Foreskin melanocyte (primary cell): ENCODE measurements at places on chromosomes 6 and 20.

DNA sequence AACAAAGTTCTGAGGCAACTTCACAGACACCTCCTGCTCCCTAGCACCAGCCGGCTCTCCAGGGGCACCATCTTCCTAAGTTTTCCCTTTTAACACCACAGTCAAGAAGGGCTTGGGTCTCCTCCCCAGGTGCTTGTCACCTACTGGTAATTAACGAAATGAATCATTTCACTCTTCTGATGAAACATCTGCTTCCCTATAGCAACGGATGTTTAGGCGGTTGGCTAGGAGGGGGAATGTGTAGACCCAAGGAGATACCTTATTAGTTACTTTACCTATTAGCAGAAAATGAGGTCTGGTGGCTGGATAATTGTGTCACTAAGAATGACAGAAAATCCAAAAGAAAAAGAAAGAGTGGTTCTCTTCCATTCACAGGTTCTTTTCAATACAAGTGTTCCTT lies 46.3 kb upstream of the FABP7 start:
- no peak for DNase-seq

DNA sequence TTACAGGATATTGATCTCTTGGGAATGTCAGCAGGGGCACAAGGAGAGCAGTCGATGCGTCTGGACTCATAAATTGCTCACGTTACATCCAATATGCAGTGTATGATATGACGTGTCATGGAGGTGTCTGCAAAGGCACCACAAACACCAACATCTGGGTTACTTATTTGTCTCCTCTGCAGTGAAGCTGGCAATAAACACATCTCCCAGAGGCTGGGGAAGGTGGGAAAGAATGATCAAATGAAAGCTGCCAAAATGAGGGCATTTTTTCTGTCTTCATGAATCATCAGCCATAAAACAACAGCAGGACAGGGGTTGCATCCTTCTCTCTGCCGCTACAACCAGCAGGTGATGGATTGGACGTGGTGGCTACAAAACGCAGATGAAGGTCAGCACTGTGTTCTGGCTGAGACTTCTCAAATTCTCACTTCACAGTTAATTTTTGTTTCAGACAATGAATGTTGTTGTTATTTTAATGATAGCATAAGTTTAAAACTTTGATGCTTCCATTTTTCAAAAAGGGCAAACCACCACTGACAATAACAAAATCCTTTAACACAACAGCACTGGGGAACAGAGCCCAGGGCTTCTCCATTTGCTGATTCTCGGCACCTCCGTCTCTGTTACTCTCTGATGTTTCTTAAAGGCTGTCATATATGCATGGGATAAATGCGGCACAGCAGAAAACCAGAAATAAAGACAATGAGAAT lies 47.5 kb downstream of the ERMARD start:
- DNase-seq = no peak

DNA sequence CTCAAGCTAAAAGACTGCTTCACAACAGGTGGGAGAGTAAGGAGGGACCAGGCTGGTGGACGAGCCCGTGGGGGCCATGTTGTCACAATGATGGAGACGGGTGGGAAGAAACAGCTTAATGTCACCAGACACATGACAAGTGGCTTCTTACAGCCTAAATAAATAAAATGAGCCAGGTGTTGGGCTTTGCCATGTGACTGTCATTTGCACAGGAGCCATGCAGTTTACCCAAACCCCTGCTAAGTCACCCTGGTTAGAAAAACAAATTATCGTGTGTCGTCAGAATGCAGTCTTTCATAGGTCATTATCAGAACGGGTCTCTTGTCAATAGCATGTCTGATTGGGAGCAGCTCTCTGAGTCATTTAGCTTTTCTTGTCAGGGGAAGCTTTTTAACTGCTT lies 18.5 kb downstream of the BTBD3 start:
- no peak for DNase-seq

DNA sequence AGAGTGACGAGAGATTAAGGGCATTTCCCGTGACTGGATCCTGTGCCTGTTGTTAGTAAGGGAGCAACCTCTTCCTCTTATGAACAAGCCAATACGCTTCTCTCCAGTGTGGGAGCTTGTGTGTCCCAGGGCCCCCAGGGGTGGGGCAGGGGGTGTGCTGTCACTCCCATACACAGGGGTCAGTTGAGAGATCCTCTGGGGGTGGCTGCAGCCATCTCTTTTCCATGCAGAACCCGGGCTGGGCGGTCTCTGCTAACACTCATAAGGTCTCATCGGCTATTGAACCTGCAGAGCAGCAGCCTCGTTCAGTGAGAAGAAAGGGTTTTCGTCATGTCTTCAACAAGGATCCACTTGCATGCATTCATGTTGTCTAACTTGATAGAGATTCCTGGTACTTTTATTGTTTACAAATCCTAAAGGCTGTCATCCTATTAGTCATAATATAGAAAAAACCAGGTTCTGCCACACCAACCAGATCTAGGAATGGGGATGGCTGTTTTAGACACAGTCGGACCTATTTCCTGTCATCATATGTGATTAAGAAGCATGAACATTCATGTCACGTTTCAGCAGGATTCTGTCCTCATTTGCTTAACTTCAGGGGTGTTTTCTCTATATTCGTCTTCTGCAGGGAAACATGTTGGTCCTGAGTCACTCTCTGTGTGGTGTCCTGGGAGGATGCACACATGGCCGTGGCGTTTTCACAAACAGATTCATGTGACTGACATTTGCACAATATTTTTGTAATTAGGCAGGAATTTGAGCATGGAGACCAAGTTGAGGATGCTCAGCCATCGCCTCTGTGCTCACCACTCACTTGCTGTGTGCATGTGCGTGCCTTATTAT lies 13.3 kb upstream of the THBS2 start:
- no peak for DNase-seq

DNA sequence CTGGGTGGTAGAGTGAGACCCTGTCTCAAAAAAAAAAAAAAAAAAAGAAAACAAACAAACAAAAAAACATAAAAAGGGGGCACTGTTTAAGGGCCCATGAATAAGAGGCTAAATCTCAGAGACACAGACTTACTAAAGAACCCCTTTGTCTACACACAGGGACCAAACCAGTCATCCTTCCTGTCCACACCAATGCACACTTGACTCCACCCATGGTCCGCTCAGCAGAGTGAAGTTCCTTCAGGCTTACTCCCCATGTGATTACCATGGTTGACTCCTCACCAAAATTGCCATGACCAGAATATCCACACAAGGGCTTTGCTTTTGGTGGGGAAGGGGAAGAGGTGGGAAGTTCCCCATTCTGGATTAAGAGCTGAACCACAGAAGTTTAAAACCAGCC lies 19.4 kb upstream of the REPS1 start:
- DNase-seq = peak; percentile 54

GRCh38 chr6:149362289-149362688 lies 37.8 kb upstream of the SUMO4 start:
- no peak for DNase-seq

- peak; percentile 64 for DNase-seq
Observed at GRCh38 chr6:27545271-27546046, 72.6 kb upstream of the ZNF184 start.
